ENCODE measurements at places on chromosomes 4 and X. TPM values are rescaled to one million over a fixed set of nuclear protein-coding genes. Genes with fewer than 3 reads are reported as not detected.

DNA sequence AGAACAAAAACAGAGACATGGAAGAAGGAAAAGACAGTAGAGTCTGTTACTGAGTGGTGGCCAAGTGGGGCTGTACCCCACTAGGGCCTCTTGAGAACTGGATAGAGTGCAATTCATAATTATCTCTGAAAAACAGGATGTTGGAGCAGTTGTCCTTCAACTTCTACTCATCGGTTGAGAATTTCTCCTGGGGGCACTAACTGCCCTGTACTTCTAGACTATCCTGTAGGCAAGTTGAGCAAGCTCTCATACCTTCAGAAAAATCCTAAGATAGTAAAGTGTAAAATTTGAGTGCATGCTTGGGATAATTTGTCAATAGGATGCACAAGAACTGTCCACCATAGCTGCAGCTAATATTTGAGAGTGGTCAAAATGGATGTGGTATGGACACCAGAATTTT is 179.7 kb upstream of the CNKSR2 start:
- no peak for DNase-seq

- no peak for DNase-seq
These were observed 108.4 kb downstream of the GUCY2F start for GRCh38 chrX:109373468-109373867.

GRCh38 chr4:26085551-26085950 is 171.5 kb downstream of the SMIM20 start:
- peak; percentile 3 for DNase-seq

DNA sequence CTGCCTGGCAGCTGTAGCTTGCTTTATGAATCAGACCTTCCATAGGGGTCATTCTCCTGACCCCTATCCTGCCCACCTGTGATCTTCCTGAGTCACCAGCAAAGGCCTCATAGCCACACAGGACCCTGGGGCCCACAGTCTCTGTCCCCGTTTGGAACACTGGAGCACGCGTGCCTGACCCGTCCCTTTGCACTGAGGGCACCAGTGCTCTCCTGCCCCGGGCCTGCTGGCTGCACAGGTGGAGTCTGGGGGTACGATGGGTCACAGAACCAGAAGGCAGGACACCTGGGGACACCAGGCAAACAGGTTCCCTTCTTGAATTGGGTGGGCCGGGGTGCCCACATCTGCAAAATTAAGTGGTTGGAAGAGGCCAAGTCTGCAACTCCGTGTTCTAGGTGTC is 97.2 kb downstream of the CPZ start:
- DNase-seq = no peak

- no peak for DNase-seq
These were observed 754.8 kb downstream of the RAB28 start for GRCh38 chr4:12729384-12729783.

- peak; percentile 74 for DNase-seq
These were observed 556.7 kb upstream of the BOD1L1 start for GRCh38 chr4:14184265-14184664.

GRCh38 chr4:162499478-162499877 is 335.7 kb upstream of the FSTL5 start:
- no peak for DNase-seq

GRCh38 chr4:55469979-55470378 is 74.2 kb downstream of the TMEM165 start:
- DNase-seq = no peak

- DNase-seq = no peak
These were observed 65.2 kb downstream of the FAM13A start for GRCh38 chr4:88991746-88992145.

DNA sequence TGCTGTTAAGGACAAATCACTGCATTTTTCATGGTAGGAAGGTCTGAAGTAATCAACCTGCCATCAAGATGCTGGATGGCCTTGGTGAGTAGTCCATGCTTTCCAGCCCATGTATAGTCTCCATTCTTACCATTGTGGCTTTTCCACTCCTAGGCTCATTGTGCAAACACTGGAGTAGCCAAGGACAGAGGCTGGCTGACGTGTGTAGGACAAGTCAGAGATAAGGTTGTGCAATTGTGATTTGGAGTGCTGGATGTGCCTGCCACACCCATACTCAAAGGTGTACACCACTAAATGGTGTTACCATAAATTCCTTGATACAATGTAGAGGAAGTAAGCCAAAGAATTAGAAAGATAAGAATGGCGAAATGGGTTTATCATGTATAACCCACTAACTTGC is 26.3 kb upstream of the RADX start:
- DNase-seq = no peak

DNA sequence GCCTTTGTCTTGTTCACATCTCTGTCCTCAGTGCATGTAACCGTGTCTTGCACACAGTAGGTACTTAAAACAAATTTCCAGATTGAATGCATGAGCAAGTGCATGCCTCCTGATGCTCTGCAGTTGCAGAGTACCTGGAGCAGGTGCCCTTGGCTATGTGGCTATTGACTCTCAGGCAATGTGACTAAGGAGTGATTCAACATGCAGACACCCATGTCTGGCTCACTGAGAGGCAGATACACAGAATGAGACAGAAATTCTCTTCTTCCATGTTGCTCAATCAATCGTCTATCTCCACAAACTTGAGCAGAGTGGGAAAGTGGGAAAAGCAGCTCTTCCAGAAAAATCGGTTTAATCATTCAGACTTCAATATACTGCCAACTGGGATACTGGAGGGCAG is 111.0 kb downstream of the CHRDL1 start:
- DNase-seq = no peak

DNA sequence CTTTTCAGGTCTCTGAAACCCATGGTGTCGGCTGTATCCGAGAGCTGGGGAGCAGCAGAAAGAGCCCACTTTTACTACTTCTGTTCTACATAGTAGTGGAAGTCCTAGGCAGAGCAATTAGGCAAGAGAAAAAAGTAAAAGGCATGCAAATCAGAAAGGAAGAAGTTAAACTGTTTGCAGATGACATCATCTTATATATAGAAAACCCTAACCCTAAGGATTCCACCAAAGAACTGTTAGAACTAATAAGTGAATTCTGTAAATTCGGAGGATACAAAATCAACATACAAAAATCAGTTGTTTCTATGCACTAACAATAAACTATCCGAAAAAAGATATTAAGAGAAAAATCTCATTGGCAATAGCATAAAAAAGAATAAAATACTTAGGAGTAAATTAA is 95.3 kb downstream of the POLA1 start:
- DNase-seq = no peak

DNA sequence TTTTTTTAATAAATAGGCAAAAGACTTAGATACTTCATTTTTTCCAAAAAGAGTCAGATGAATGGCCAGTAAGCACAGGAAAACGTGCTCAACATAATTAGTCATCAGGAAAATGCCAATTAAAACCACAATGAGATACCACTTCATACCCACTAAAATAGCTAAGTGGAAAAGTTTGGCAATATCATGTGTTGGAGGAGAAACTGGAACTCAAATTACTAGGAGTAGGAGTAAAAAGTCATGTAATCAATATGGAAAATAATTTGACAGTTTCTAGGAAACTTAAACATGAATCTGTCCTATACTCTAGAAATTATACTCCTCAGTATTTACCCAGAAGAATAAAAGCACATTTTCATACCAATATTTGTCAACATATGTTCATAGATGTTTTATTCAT is 449.8 kb downstream of the INPP4B start:
- no peak for DNase-seq

Gene SPON2
- total RNA-seq = 46.1 TPM

Gene MAGEA8
- not detected for total RNA-seq

Gene MTMR8
- 1.7 TPM for total RNA-seq

Gene NR0B1
- total RNA-seq = not detected

Gene NRK
- 36.1 TPM for total RNA-seq

Gene SHROOM4
- 5.3 TPM for total RNA-seq

All from skin of body (tissue), 3 donors.